NCI-H510A (cell line): ENCODE measurements at places on chromosomes 1 and 21.

DNA sequence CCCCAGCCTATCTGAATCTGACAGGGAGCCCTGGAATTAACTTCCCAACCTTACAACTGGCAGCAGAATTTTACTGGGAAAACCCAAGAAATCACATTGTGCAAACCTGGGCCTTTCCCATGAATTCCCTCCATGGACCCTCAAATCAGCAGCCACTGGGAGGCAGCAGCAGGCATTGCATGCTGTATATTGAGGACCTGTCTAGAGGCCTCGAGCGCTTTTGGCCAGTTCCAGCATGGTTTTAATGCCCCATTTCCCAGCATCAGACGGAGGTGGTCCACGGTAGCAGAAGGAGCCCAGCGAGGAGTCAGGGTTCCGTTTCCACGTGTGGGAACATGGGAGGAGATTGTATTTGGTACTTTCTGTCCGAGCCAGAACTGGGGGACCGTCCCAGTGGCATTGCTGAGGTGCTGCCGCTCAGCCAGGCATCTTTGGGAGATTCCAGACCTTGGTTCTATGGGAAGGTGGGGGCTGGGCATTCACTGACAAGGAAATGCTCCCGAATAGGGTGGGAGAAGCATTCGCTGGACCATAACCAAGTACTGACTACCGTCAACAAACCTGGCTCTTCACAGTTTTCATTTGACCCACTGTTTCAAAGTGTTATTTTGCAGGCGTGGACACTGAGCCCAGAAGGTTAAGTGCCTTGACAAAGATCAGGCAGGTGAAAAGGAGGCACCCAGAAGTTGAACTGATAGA lies 15.9 kb downstream of the BMP8A start:
- peak; percentile 73 for DNase-seq

DNA sequence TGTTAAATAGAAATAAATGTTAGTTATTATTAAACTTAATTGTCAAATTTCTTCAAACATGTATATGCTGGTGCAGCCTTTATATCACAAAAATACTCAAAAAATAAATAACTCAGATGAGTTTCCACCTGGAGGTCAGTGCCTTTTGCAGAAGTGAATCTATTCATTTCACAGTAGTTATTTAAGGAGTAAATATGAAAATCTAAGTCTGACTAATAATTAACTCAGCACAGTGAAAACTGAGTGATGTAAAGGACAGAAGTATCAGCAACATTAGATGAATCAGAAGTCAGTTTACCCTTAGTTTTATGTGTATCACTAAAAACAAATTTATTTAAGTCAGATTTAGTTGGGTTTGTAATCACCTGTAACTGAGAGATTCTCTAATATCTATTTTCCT lies 2135.4 kb downstream of the MRPL39 start:
- DNase-seq: no peak

DNA sequence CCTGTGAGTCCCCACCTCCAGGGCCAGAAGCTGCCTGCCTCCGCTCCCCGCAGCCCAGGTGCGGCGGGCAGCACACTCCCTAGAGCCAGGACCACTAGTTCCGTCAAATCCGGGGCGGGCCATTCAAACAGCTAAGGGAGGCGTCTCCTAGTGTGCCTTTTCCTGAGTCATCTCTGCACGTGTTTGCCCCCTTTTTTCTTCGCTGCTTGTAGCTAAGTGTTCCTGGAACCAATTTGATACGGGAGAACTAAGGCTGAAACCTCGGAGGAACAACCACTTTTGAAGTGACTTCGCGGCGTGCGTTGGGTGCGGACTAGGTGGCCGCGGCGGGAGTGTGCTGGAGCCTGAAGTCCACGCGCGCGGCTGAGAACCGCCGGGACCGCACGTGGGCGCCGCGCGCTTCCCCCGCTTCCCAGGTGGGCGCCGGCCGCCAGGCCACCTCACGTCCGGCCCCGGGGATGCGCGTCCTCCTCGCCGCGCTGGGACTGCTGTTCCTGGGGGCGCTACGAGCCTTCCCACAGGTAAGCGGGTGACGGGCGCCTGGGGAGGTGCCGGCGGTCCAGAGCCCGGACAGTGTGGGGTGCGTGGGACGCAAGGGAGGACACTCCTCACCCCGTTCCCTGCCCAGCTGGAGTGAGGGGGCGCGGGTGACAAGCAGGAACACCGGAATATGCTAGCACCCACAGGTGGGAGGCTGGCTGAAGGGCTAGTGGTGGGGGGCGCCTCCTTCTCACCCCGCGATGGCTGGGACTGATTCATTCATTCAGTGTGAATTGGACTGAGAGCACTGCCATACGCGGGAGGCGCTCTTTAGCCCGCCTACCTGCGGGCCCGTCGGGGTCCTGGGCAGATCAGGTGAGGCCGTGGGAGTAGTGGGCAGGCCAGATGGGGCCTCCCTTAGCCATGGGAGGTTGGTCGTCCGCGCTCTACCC lies at the start of gene TNFRSF8:
TSS of gene TNFRSF8 (plus strand) at position 163 of the 932 bp plus-strand sequence. CDS start at position 459, 296 bp downstream.
- DNase-seq: no peak

DNA sequence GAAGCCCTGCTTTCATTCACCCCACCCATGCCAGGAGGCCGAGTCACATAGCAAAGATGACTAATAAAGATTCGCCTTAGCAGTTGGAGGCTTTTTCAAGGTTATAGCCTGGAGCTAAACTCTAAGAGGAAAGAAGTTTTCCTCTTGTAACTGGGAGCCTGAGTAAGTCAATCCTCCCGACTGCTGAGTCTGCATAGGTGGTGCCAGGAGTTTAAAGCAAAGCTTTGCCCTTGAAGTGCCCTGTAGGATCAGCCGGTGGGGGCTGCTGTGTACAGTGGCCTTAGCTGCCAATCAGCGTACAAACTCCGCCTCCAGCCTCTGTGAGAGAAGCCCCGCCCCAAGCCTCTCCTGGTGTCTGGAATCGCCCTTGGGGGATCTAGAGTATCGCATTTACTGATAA lies 147.5 kb upstream of the SPATA6 start:
- DNase-seq: no peak

DNA sequence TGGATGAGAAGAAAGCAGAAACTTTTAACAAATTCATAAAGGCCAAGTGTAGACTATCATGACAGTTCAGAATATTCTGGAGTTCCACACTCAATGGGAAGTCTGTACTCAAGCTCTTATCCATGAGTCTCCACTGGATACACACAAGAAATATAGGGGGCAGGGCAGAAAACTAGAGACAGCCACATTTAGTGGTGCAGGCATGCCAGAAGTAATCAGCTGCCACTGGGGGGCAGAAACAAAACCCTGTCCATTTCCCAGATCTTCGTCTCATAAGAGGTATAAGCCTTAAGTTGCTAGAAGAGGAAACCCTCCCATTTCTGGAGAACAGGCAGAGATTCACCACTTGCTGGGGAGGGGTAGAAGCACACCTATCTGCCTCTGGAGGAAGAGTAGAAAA lies 166.8 kb upstream of the GALNT2 start:
- DNase-seq: no peak

GRCh38 chr1:89351597-89352311 lies 12.1 kb upstream of the GBP6 start:
- DNase-seq: no peak

GRCh38 chr1:65309304-65310077 lies at the start of gene DNAJC6:
Gene DNAJC6, plus strand, starts transcription at chr1:65309543. Its CDS starts 203 bp downstream, at chr1:65309746.
- peak; percentile 94 for DNase-seq

DNA sequence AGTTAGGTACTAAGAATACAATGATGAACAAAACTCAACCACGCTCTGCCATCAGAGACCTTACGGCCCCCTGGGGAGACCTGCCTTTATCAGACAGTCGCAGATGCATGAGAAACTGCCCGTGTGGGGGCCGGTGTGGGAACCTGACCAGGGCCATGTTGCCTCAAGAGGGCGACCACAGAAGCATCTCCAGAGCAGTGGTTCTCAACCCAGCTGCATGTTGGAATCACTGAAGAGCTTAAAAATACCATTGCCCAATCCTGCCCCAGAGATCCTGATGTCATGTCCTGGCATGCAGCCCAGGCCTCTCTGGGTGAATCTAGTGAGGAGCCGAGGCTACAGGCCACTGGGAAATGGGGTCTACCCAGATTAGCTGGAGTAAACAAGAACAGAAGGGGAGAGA lies 108.7 kb downstream of the PRDM2 start:
- no peak for DNase-seq

DNA sequence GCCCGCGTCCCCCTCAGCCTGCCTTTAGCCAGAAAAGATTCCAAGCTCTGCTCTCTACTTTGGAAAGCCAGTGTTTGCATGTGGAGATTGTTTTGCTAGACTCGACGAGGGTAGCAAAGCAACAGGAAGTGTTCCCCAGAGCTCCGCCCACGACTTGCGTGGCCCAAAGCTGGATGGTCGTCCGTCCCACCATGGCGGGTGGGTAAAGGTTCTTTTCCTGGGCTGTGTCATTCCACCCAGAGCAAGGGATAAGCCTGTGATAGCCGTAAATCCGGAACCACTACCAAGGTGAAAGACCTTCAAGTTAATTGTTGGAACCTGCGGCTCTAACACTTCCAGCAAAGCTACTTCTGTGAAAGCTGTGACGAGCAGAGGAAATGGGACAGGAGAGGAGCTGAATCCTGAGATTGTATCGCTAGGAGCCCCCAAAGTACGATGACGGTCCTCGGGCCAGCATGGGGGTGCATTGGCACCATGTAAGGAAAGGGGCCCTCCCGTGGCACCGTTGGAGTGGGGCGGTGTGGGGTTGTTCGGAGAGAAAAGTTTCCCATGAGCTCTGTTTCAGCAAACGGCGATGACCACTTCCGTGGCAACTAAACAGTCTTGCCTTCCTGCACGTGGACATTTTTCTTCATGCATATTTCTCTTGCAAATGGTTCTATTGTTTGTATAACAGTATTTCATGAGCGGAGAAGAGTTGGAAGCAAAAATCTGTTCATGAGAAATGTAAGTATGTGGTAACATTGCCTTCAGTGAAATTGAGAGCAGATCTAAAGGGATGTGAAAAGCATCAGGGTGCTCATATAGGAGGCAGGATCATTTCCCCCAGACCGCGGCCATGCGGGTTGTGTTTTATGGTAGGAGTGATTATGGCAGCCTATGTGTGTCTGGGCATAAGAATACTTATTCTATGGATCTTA lies 8.4 kb downstream of the MX2 start:
- DNase-seq: peak; percentile 20

- no peak for DNase-seq
Measured at GRCh38 chr1:145886816-145887215, 1.1 kb upstream of the ANKRD35 start.

- no peak for DNase-seq
Measured at GRCh38 chr1:79737193-79737592, 730.7 kb upstream of the ADGRL4 start.

GRCh38 chr1:28642056-28642846 lies 616 bp downstream of the TAF12 start:
- no peak for DNase-seq

DNA sequence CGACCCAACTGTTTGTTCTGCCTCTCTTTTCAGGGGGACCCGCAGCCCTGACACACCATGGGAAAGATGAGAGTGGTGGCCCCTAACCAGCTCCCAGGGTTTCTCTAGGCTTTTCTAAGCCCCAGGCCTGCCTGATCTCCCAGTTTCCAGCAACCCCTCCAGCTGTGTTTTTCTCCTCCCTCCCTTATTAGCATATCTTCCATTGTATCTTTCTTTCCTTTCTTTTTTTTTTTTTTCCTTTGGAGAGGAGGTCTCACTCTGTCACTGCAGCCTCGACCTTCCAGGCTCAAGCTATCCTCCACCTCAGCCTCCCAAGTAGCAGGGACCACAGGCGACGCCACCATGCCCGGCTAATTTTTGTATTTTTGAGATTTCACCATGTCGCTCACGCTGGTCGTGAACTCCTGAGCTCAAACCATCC lies 1.8 kb upstream of the CERS2 start:
- no peak for DNase-seq

DNA sequence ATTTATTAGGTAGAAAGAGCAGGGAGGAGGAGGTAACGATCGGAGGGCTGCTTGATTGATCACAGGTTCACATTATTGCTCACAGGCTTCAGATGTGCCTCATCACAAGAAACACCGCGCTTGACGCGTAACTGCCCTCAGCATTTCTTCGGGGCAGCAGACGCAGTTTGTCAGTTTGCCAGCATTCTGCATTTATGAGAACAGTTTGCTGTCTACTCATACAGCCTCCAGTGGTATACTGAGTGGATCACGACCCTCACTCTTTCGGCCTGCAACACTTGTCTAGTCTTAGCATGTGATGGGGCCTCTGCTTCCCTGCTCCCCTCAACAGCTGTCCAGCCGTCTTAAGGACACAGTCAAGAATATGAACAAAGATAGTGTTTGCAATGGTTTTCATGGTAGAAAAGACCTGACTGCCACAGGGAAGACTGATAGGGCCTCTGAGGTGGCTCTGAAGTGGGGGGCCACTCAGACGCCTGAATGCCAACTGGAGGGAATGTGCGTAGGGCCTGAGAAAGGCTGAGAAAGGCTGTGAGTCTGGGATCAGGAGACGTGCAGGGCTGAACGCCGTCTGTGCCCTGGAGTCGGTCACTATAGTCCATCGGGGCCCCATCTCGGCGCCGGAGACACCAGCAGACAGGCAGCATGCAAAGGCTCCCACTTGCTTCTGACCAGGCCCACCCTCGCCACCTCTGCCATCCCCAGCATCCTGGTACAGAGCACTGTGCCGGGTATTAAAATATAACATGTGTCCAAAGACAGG lies 45.0 kb downstream of the UBE2G2 start:
- no peak for DNase-seq

GRCh38 chr1:11530731-11531311 lies 51.9 kb downstream of the DISP3 start:
- no peak for DNase-seq

GRCh38 chr1:244296003-244296402 lies 155.7 kb downstream of the ADSS2 start:
- no peak for DNase-seq

GRCh38 chr1:210330279-210330866 lies 1.7 kb downstream of the HHAT start:
- DNase-seq: no peak

- no peak for DNase-seq
Measured at GRCh38 chr1:178960482-178961240, 65.0 kb upstream of the FAM20B start.

DNA sequence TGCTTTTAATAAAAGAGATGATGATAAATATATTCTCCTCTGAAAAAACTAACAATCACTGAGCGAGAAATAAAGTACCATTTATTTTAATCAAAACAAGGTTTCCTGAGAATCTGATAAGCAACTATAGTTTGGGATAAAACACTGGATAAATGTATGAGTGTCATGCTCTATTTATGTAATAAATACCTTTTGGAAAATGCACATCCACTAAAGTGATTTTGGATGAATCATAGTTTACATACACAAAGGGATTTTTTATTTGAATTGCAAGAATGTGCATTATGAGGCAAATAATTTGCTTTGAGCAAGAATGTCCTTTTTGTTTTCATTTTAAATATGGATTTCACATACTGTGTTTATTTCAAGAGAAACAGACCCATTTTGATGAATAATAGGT lies 1483.5 kb downstream of the MRPL39 start:
- DNase-seq: no peak

DNA sequence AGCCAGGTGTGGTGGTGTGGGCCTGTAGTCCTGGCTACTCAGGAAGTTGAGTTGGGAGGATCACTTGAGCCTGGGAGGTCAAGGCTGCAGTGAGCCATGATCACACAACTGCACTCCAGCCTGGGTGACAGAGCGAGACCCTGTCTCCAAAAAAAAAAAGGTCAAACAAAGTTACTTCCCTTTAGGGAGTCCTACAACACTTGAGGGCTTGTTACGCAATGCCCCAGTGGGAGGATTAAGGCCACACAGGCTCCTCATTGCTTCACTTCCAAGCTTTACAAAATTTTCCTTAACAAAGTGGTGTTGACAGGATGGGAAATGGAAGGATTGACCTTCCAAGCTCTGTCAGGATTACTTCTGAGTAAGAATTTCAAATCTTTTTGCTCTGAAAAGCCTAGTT lies 6.2 kb upstream of the EXTL1 start:
- no peak for DNase-seq

GRCh38 chr1:54439550-54440223 lies 33.5 kb upstream of the SSBP3 start:
- no peak for DNase-seq
